Stimulated activated CD8-positive, alpha-beta memory T cell treated with anti-CD3 and anti-CD28 coated beads, Interleukin-4, amount 100 ng/mL, for 4 hours (primary cell): ENCODE measurements at places on chromosomes 5 and 9.

DNA sequence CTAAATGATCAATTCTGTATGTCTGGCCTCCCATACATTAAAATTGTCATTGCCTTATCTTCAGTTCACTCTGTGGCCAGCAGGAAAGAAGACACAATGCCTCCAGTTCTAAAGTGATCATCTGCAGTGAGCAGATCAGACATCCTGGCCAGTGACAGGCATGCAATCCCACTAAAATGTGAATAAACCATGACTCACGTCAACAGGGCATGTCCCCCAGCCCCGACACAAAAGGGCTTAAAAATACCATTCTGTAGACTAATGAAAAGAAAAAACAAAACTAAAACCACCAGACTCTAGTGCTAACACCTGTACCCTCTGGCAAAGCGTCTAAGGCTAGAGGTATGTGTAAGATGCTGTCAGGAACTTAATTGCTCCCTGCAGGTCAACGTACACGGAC, 38.5 kb downstream of the DDX31 start:
- no peak for DNase-seq

DNA sequence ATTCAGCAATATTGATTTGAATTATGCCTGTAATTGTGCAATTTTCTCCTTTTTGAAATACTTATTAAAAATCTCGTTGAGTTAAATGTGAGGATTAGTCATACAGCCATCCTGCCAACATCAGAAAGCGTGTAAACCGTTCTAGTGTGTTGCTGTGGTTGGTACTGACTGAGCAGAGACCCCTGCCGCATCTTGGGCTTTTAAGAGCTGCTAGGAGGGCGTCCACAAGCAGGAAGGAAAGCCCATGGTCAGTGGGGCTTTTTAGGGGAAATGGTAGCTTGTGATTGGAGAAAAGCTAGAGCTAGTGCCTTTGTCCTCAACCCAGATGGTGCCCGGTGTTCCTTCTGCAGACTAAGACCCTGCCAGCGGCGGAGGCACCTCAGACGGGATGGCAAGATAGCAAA, 1.3 kb downstream of the SDHA start:
- DNase-seq, result peak; percentile 14

- no peak for DNase-seq
These were observed 48.9 kb downstream of the C9orf50 start for GRCh38 chr9:129572052-129572425.

DNA sequence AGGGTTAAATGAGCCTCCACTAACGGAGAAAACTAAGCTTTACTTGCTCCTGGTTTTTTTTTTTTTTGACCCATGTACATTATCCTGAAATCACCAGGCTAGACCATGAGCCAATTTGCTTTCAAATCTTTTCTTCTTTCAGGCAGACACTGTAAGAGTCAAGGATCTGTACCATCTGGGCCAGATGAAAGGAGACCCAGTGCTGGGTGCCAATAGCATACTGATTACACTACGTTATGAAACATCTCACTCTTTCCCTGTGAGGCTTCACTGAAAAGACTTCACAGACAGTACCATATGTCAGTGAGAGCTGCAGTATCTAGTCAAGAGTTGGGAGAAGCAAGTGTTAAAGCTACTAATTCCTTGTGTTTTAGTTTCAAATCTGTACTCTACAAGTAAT, 161.2 kb upstream of the PTPRD start:
- DNase-seq, result no peak

- no peak for DNase-seq
These were observed 2287.4 kb upstream of the WWC1 start for GRCh38 chr5:166004006-166004405.

DNA sequence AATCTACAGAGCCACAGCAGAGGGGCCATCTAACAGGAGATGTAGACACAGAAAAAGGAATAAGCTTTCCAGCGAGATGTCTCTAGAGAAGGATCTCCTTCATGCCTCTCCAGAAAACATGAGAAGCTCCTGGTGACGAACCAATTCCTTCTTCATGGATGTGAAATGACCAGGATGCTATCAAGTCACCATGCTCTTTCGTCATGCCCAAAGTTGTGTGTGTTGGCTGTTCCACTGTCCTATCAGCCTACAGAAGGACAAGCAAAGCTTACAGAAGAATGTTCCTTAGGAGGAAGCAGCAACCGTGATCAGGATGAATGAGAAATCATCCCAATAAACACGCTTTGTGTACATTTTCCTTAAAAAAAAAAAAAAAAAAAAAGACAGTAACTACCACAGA, 54.4 kb downstream of the ALDH7A1 start:
- DNase-seq, result no peak

- DNase-seq, result no peak
These were observed 589.8 kb upstream of the CYLC2 start for GRCh38 chr9:102405218-102405867.

DNA sequence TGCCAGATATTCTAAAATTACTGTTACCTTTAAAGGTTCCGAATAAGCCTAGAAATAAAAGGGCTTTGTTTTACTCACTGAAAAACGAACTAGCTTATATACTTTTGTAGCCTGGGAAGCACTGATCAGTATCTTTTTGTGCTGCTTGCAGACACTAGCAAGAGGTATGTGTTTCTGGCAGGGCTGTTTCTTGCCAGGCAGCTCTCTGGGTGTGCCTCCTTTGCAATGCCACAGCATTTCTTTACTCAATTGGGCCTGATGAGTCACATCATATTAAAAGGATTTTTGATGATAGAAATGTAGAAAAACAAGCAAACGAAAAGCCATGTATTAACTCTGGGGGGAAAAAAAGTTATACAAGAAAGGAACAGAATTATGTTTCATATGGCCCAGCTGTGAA, 35.6 kb downstream of the CD180 start:
- no peak for DNase-seq

DNA sequence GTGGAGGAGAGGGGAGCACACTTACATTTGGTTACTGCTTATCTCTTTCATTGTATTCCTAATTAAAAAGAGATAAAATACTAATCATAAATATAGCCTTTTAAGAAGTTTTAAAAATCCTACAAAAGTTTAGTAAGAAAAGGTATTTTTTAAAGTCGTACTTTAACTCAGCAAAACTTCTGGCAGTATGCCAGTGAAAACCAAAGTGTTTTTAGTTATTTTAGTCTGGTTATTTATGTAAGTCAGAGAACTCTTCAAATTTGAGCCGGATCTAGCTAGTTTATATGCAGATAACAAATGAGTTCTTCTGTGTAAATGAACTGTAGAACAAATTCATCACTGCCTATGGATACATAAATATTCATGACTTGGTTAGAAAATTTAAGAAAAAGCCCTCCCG, 36.5 kb upstream of the ANKDD1B start:
- DNase-seq, result no peak

GRCh38 chr5:1200495-1201326, 684 bp upstream of the SLC6A19 start:
- DNase-seq, result no peak

GRCh38 chr5:61821561-61821960, 484.4 kb upstream of the KIF2A start:
- no peak for DNase-seq

GRCh38 chr9:130137641-130138081, 34.5 kb upstream of the NCS1 start:
- DNase-seq, result no peak

GRCh38 chr5:173699966-173700365, 83.5 kb upstream of the BOD1 start:
- no peak for DNase-seq

GRCh38 chr5:150020249-150020648, 19.7 kb downstream of the HMGXB3 start:
- no peak for DNase-seq

DNA sequence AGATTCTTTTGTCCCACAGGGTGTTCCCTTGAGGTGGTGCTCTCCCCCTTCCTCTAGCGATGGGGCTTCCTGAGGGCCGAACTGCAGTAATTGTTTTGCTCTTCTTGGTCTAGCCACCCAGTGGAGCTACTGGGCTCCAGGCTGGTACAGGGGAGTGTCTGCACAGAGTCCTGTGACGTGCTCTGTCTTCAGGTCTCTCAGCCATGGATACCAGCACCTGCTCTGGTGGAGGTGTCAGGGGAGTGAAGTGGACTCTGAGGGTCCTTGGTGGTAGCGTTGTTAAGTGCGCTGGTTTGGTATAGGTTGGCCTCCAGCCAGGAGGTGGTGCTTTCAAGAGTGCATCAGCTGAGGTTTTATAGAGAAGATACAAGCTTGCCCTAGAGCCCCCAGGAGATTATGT, 20.4 kb upstream of the CEP72 start:
- no peak for DNase-seq

- no peak for DNase-seq
These were observed 635.9 kb downstream of the TLE1 start for GRCh38 chr9:81053298-81054025.

- DNase-seq, result no peak
These were observed 27.0 kb downstream of the PLPPR1 start for GRCh38 chr9:101055516-101055915.

DNA sequence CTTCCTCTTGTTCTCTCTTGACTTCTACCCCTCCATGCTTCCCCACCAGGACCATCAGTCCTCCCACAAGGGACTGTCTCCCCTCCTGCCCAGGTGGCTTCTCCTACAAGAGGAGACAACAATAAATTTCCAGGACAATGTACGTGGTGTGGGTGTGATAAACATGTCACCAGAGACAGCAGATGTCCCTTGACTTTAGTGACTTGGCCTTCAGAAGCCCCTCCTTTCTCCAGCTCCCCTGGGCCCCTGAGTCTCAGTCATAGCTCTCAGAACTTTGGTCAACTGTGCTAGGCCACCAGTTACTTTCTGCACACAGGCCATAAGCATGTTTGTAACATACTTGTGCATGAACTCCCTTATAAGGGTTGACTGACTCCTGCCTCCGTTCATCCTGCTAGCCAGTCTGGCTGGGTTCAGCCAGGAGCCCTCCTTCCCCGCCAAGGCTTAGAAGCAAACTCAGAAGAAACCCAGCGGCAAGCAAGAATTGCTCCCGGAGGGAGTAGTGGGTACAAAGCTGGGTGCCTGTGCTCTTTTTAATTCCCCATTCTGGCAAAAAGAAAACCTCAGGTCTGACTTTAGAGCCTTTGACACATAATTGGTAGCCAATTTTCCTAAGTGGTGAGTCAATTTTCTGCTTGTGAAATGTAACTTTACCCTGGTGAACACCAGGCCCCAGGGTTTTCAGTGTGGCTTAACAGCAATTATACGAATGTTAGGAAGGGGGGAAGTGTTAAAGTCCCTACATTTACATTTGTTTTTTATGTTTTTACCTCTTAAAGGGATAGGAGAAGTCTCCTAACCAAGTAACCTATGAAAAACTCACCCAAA, 49.2 kb downstream of the EBF1 start:
- DNase-seq, result no peak

- no peak for DNase-seq
These were observed 37.9 kb upstream of the HTR1A start for GRCh38 chr5:64000096-64000495.

DNA sequence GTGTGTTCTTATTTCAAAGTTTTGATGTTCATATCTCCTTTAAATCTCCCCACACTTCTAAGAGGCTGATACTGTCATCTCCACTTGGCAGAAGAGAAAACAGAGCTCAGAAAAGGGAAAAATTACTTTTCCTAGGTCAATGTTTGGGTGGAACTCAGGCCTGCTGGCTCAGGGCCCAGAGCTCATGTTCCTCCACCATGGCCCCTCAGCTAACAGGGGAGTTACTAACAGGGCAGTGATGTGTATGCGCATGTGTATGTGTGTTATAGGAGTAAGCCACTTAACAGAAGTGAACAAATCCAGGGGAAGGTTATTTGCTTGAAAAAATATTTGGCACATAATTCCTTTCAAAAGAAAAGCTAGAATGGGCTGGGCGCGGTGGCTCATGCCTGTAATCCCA, 2.5 kb downstream of the C1QTNF2 start:
- no peak for DNase-seq

DNA sequence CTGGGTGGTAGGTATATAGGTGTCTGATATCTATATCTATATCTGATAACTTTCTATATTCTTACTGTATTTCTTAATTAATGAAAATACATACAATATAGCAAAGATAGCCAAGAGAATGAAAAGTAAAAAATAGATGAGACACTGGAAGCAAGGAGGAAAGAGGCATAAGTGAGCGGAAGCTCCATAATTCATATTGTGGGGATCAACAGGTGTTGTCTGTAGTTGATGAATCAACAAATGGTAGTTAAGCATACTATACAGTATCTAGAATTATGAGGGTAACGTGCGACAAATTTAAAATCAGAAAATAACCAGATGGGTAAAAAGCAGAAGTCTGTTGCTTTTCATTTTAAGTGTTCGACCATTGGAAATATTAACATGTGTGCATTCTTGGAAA, 7.1 kb downstream of the SPTLC1 start:
- DNase-seq, result no peak

DNA sequence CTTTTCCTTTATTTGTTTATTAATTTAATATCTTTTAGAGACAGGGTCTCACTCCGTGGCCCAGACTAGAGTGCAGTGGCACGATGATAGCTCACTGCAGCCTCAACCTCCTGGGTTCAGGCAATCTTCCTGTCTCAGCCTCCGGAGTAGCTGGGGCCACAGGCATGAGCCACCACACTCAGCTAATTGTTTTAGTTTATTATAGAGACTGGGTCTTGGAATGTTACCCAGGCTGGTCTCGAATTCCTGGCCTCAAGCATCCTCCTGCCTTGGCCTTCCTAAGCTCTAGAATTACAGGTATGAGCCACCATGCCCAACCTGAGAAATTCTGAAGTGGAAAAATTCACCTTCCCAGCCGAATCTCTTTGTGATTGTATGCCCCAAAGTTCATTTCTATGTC, 139.4 kb upstream of the SLC12A2 start:
- DNase-seq, result no peak

- no peak for DNase-seq
These were observed 69.2 kb downstream of the SYK start for GRCh38 chr9:90870621-90871326.

DNA sequence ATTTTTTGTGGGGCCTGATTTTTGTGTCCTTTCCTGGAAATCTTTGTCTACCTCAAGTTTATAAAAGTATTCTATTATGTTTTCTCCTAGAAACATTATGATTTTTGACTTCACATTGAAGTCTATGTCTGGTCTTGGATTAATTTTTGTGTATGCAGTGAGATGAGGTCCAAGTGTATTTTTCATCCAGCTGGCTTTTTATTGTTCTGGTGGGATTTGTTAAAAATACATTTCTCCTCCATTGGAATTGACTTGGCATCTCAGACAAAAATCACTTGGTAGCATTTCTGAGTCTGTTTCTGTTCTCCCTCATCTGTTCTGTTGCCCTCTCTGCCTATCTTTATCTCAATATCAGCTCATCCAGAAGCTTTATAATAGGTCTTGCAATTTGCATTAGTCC, 109.0 kb downstream of the IRX1 start:
- no peak for DNase-seq

DNA sequence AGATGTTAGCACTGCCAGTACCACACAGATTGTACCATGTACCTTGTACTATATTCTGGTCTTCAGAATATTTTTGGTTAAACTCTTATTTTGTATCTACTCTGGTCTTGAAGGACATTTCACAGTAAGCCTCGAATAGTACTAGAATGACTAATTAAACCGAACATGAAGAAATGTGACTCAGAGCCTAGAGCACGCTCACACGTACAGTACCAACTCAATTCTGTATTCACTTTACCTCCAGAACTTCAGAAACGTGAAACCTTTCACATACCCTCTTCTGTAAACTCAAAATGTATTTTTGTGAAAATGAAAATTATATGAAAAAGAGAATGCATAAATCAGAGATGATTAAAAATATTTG, 112.8 kb downstream of the MVB12B start:
- DNase-seq, result no peak

- no peak for DNase-seq
These were observed 74.0 kb downstream of the PCSK5 start for GRCh38 chr9:75964427-75964826.
